Epithelial cell of proximal tubule (primary cell): ENCODE measurements at places on chromosomes 12 and 14.

DNA sequence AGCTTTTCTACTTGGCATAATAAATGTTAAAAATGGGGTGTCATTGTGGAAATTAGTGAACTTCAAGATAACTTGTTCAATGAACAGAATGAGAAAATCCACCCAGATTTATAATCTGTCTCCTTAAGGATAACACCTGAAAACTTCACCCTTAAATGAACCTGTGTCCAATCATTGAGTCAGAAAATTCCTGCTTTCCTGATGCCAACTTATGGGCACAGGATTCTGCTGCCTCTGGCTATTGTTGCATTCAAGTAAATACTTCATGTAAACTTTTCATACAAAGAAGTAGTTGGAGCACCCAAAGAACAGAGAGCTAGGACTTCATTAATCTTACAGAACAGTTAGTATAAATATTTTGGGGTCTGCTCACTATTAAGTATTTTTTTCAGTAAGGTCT, 98.9 kb upstream of the PLEKHA5 start:
- no peak for DNase-seq

DNA sequence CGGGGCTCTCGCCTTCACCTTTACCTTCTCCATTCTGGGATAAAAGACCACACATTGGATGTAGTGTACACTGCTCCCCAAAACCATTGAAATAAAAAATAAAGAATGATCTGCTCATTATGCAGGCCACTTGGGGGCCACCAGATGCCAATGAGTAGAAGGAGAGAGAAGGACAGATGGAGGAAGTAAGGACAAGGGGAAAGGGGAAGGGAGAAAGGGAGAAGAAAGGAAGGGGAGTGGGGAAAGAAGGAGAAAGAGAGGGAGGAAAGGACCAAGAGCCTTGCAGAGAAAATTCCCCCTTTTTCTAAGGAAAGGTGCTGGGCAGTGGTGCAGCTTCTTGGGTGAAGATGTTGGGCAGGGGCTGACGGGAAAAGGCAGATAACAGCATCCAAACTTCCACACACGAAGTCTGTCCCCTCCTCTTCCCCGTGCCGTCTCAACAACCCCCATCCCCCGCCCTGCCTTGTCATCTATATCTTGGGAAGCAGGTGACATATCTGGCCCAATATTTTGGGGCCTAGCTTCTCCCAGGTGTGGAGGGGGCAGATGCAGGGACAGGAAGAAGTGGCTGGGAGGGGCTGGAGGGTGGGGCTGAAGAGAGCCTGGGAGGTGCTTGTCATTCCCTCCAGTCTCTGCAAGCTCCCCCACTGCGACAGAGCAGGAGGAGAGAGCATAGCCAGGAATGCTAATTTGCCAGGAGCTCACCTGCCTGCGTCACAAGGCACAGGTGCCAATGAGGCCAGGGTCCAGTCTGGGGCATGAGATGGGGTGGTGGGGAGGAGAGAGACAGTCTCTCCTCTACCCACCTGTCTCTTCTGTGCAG, 107.5 kb downstream of the SINHCAF start:
- DNase-seq, result no peak

- no peak for DNase-seq
Measured at GRCh38 chr14:94689218-94689984, 77.2 kb downstream of the SERPINA3 start.

DNA sequence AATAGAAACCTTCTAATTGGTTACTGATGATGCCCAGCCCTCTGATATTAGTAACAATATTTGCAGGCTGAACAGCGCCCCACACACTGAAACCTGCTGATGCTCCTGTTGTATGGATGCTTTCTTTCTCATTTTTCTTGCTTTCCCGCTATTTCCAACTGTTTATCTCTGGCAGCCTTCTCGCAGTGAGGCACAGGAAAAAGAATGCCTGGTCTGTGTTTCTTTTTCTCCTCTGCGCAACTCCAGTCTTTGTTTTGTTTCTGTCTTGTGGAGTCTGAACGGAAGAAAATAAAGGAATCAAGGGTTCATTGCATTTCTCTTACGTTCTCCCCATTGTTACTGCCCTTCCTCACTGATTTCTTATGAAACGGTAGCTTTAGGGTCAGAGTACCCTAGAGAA, 451.2 kb downstream of the EGLN3 start:
- DNase-seq, result no peak

GRCh38 chr12:42729535-42729900, 140.0 kb upstream of the PRICKLE1 start:
- DNase-seq, result no peak

- no peak for DNase-seq
Measured at GRCh38 chr12:113127791-113128199, 7.8 kb downstream of the RASAL1 start.

GRCh38 chr12:91272461-91273063, 89.9 kb upstream of the DCN start:
- no peak for DNase-seq

DNA sequence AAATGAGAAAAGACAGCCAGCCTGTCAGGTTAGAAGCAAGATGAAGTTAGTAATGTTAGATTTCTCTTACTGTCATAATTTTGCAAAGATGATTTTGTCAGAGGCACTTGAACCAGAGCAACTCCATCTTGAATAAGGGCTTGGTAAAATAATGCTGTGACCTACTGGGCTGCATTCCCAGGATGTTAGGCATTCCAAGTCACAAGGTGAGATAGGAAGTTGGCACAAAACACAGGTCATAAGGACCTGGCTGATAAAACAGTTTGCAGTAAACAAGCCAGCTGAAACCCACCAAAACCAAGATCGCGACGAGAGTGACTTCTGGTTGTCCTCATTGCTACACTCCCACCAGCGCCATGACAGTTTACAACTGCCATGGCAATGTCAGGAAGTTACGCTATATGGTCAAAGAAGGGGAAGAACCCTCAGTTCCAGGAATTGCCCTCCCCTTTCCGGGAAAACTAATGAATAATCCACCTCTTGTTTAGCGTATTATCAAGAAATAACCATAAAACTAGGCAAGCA, 1313.5 kb upstream of the TMEM132C start:
- no peak for DNase-seq

GRCh38 chr14:99133636-99134515, 138.1 kb downstream of the BCL11B start:
- DNase-seq, result no peak

- DNase-seq, result no peak
Measured at GRCh38 chr12:122022393-122023338, 982 bp downstream of the BCL7A start.

DNA sequence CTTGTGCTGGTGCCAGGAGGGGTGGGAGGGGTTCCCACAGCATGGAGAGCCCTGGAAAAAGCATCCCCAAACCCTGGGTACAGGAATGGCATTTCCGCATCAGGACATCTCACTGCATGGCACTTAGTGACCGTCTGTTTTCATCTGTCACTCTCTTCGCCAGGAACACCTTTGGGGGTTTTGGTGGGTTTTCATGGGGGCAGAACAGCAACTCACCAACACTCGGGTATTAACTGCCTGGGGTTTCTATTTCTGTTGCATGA, 3.5 kb downstream of the VSX2 start:
- DNase-seq, result no peak

- DNase-seq, result no peak
Measured at GRCh38 chr12:104536841-104537240, 80.1 kb downstream of the CHST11 start.

DNA sequence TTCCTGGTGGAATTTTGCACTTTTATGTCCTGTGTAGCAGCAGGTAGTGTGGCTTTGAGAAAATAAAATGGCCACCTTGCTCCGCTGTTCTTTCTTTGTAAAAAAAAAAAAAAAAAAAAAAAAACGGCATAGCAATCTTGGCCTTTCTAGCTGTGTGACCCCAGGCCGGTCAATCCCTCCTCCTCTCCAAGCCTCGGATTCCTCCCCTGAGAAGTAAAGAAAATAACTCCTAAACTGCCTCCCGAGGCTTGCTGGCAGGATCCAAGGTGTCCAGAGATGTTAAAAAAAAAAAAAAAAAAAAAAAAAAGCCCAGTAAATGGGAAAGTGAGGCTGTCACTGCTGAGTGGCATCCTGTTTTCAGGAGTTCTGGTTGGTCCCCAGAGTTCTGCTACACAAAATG, 23.9 kb upstream of the MAP1LC3B2 start:
- no peak for DNase-seq

DNA sequence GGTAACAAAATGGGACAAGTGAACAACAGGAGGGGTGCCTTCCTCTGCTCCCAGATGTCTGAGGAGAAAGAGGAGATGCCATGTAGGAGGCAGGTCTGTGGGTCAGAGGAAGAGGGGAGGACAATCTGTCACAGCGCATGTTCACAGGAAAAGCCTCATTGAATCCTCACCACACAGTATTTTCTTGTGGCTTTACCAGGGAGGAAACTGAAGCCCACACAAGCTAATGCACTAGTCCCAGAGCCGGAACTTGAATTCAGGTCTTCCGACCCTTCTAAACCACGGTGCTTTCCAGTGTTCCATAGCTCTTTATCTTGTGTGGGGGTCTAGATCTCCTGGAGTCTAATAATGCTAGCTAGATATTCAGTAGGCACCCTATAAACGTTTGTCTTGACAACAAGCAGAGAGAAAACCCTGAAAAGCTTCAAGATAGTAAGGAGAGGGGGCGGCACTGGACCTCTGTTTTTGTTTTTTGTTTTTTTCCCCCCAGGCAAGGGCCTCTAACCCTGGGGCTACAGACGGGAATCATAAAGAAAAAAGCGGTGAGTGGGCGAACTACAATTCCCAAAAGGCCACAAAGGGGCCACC, 371 bp upstream of the SHMT2 start:
- no peak for DNase-seq

- DNase-seq, result no peak
Measured at GRCh38 chr14:70097576-70098249, 91.0 kb downstream of the SLC8A3 start.

- DNase-seq, result peak; percentile 69
Measured at GRCh38 chr12:68259318-68259940, 6.0 kb upstream of the IL22 start.

DNA sequence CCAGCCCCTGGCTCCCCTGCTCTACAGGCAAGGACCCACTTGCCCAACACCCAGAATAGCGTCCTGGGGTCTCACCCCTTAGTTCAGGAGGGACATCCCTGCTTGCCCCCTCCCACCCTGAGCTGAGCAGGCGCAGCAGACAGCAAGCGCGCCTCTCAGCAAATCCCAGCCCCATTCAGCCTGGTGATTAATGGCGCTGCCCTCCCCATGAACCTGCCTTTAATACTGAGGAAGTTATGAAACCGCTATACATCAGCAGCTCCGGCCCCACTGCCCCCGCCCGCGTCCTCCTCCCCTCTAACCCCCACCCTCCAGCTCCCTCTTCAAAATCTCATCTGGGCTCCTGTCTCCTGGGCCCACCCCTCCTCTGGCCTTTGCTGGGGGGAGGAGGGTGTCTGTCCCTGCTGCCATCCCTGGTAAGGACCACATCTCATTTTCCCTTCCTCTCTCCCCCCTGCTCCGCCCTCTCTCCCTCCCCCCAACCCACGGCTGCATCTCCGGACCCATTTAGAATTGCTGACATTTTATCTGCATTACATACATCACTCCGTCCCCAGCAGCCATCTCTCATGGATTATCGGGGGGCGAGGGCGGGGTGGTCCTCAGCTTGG, 7.1 kb upstream of the SMUG1 start:
- DNase-seq, result no peak

DNA sequence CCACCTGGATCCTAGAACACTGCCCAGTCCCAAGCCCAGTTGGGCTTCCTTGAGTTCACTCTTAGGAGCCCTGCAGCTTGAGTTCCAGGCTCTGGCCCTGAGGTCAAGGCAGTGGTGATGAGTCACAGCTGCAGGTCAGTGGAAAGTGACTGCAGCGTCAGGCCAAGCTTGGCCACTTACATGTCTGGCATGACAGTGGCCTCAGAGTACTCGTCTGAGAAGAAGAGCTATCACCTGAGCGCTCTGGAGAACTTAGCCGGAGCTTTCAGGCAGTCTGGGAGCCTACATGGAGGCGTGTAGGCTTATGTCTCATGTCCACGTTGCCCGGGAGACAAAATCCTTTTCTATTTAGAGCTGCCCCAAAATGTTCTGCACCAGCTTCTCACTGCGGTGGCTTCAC, 75.6 kb downstream of the ARL6IP4 start:
- peak; percentile 20 for DNase-seq

GRCh38 chr12:65668981-65669695, 155.1 kb upstream of the HMGA2 start:
- DNase-seq, result no peak

DNA sequence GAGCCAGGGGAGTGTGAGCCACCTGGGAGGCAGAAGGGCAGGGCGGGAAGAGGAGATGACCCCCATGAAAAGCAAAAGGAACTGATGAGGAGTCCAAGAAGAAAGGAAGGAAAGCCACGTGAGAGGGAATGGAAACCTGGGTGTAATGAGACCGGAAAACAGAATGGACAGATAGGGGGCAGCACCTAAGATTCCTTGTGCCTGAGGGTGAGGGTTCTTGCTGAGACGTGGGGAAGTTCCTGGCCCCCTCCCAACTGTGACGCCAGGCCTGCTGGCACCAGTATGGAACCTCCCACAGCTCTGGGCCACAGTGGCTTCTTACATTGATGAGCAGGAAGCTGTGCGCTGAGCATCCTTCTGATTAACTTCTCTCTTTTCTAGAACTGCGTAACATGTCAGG, 30.8 kb downstream of the TTC7B start:
- DNase-seq, result no peak

- no peak for DNase-seq
Measured at GRCh38 chr14:100415226-100415625, 92.1 kb downstream of the SLC25A47 start.

- no peak for DNase-seq
Measured at GRCh38 chr12:3613641-3614395, 122.8 kb downstream of the PRMT8 start.

- peak; percentile 46 for DNase-seq
Measured at GRCh38 chr14:81125536-81125935, 95.2 kb downstream of the GTF2A1 start.

DNA sequence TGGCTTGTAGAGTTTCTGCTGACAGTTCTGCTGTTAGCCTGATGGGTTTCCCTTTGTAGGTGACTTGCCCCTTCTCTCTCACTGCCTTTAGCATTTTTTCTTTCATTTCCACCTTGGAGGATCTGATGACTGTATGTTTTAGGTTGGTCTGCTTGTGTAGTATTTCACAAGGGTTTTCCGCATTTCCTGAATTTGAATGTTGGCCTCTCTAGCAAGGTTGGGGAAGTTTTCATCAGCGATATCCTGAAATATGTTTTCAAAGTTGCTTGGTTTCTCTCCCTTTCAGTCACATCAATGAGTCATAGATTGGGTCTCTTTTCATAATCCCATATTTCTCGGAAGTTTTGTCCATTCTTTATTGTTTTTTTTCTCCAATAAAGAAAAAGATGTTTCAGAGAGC, 11.4 kb downstream of the NOPCHAP1 start:
- DNase-seq, result no peak

- no peak for DNase-seq
Measured at GRCh38 chr12:112408621-112409020, 784 bp downstream of the RPL6 start.

DNA sequence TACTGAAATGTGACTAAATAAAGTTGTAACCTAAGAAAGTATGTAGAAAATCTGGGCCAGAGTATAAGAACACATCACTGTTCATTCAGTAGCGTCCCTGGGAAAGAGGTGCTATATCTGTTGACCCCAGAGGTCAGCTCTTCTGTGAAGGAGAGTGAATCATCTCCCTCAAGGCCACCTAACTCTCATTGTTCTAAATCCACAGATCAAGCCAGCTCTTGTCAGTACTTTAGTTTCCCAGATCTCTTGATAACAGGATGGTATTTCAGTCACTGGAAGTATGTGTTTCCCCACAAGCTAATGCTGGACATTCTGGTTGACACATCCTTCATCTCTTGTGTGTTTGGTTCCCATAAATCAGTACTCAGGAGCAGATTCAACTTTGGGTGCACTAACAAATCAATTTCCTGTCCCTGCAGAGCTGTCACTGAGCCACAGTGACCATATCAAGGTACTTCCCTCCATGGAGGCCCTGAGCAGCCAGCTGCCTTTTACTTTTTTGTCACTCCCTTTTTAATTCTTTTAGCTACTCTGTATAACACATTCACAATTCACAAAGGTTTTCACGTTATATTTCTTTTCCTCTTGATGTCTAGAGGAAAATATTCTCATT, 7.8 kb downstream of the KRT1 start:
- no peak for DNase-seq
